Brain microvascular endothelial cell (primary cell): ENCODE measurements at places on chromosomes 6 and 20.
A peak's percentile ranks its signal among the peaks of the same experiment; 100 is the strongest.

GRCh38 chr20:62370115-62370806 is 3.1 kb upstream of the LAMA5 start:
- no peak for DNase-seq

GRCh38 chr6:106549521-106549920 is 79.8 kb downstream of the RTN4IP1 start:
- DNase-seq, result no peak

- DNase-seq, result peak; percentile 71
Observed at GRCh38 chr6:132236744-132237143, 164.5 kb downstream of the MOXD1 start.

- DNase-seq, result no peak
Observed at GRCh38 chr6:142333431-142333830, 31.6 kb downstream of the ADGRG6 start.

DNA sequence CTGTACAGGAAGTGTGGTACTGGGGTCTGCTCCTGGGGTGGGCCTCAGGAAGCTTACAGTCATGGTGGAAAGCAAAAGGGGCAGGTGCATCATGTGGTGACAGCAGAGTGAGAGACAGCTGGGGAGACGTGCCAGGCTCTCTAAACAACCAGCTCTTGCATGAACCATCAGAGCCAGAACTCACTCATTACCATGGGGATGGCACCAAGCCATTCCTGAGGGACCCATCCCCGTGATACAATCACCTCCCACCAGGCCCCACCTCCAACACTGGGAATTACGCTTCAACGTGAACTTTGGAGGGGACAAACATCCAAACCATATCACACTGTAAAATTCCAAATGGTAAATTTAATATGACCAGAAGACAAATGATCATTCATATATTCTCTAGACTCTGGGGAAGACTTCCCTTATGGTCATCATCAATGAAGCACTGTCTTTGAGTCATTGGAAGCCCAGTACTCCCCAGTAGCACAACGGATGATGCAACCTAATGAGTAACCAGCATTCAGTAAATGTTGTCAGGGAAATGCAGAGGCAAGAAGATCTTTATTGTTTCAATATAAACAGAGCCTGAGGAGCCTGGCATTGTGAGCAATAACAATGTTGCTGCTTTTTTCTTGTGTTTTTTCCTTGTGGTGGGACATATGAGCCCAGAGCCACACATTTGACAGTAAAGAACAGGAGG is 48.2 kb upstream of the RALY start:
- peak; percentile 42 for DNase-seq

DNA sequence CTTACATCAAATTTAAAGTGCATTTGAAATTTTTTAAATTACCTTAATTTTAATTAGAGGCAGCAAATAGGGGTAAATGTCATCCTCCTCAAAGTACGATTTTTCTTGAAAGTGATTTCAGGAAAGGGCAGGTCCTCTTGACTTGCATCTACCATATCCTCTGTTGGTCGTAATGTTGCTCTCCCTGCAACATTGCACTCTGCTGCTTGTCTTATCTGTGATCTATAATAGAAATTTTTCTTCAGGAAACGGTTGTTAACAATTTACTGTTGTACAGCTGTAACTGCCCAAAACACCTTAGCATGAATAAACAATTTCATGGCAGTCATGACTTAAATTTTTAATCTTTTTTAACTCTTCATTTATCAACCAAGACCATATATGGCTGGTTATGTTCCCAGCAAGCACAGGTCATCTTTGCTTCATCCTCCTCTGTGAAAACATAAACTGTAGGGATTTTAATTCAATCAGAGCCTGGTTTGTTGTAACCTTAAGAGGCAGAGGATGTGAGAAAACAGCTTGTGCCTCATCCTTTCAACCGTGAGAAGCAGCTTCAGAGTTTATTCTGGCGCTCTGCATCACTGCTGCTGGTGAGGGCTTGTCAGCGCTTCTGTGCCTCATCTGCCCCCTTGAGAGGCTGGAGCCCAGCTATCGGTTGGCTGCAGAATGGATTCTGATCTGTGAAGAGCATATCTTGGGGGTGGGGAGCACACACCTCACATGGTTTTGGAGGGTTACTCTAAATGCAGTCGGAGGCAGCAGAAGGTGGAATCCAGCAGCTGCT is 56.0 kb downstream of the CTNNBL1 start:
- no peak for DNase-seq

DNA sequence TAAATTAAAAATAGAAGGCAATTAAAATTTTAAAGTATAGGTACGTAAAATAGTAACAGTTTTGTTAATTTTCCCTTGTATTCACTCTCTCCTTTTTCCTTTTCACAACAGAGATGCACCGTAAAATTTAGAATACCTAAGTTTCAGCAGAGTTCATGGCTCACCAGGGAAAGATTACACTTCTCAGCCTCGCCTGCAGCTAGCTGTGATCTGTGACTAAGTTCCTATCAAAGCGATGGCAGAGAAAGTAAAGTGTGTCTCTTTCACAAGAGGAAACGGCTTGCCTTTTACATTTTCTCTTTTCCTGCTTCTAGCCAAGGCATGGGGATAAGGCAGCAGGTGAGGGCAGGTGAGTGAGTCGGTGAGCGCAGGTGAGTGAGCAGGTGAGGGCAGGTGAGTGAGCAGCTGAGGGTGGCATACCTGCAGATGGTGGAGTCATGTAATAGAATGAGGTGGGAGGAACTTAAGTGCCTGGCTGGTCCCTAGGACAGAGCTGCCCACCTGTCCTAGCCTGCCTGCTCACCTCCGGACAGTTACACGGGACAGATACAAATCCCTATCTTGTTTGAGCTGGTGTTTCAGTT is 30.9 kb downstream of the ZFP64 start:
- no peak for DNase-seq

- peak; percentile 34 for DNase-seq
Observed at GRCh38 chr6:163759542-163759941, 345.0 kb downstream of the QKI start.
